Activated naive CD4-positive, alpha-beta T cell treated with anti-CD3 and anti-CD28 coated beads for 36 hours (primary cell): ENCODE measurements at places on chromosomes 13 and 19. TPM values are rescaled to one million over a fixed set of nuclear protein-coding genes. Genes with fewer than 3 reads are reported as not detected.

DNA sequence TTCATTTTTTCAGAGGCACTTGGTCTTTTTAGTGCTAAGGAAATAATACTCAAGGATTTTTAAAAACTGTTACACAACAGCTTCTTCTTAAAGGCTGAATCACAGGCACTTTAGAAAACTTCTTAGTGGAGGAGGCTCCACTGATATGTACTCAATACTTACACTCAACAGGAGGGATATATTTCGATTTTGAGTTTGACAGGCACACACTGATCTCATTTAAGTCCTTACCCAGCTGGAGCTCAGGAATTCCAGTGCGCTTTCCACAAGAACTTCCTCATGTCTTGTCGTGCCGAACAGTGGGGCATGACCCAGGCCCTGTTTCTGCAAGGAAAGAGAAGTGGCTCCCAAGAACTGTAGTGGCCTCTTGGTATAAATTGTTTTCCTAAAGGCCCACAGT is 103.8 kb downstream of the RGCC start:
- DNase-seq, result no peak

ATP12A gene
- not detected for total RNA-seq

- peak; percentile 59 for DNase-seq
These were observed 28.7 kb upstream of the KCTD15 start for GRCh38 chr19:33767898-33768413.

DNA sequence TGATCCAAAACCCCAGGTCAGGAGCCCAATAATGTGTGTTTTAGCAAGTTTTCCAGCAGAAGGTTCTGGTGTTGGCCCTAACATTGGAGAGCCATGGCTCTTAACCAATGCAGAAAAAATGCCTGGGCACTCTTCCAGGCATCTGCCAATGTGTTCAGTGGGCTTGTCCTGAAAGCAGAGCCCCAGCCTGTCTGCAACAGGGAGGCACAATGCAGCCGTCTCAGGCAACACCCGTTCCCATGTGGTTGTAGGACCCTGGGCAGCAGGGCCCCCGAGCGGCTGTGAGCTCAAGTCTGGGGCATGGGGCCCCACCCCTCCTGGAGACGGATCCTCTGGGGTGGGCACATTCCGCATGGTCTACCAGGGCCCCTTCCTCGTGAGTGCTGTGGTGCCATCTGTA is 58.1 kb upstream of the SIAH3 start:
- DNase-seq, result no peak

RCBTB1 gene
- 17.8 TPM for total RNA-seq

NFILZ gene
- total RNA-seq, result not detected

DNA sequence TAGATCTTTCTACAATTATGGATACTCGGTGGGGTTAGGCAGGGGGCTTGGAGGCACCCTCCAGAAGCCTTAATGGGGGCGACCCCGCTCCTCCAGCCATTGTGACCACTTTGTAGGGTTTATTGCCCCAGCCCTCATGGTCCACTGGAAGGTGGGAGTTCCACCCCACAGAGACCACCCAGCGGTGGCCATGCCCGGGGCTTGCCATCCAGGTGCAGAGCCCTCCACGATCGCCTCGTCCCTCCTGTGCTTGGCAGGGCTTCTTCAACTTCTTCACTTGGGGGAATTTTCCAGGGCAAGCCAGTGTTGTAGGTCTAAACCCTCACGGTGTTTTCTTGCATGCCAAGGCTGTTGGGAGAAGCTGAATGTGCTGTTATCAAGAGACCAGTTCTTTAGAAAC is 16.1 kb downstream of the ZNF536 start:
- DNase-seq, result no peak

ZNF729 gene
- total RNA-seq, result not detected

- no peak for DNase-seq
These were observed 835.6 kb downstream of the PCDH17 start for GRCh38 chr13:58467176-58467575.

DNA sequence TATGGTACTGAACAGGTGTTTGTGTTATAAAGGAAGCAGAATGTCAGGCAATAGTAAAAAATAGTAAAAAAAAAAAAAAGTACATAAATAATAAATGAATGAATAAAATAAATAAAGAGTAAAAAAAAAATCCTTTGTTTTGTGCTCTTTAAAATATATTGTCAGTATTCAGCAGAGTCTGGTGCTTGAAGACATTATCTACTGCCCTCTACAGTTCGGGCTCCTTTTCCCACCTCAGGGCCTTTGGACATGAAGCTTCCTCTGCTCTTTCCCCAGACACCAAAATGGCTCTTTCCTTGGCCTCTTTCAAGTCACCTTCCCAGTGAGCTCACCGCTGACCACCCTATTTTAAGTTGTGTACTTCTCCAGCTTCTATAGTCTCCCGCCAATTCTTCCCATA is 137.5 kb downstream of the TNFRSF19 start:
- DNase-seq, result peak; percentile 26

DNA sequence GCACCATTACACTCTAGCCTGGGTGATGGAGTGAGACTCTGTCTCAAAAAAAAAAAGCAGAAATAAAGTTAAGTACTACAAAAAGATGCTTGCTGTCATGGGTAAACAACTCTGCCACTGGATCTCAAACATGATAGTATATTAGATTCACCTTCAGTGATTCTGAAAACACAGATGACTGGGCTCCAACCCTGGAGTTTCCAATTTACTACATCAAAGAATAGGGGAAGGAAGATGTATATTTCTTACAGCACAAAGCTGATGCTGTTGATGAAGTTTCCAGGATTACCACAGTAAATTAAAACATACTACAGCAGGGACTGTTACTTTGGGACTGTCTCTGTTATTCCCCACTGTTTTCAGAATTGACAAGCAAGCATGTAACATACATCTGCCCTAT is 5.2 kb downstream of the ZNF561 start:
- DNase-seq, result peak; percentile 26

SIGLEC10 gene
- not detected for total RNA-seq

DNA sequence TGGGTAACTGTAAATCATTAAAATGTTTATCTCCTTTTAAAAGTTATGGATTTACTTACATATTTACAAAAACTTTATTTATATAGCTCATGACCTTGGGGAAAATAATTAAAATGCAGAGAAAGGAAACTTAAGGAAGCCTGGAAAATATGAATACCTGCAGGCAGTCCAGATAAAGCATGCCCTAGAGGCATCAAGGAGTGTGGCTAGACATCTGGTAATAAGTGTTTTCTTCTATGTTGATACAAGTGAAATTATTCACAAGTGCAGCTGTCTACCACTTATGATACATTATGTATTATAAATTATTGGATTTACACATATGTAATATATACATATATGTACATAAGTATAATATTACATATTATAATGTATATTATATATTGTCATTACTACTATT is 207.9 kb downstream of the LMO7 start:
- no peak for DNase-seq

DNA sequence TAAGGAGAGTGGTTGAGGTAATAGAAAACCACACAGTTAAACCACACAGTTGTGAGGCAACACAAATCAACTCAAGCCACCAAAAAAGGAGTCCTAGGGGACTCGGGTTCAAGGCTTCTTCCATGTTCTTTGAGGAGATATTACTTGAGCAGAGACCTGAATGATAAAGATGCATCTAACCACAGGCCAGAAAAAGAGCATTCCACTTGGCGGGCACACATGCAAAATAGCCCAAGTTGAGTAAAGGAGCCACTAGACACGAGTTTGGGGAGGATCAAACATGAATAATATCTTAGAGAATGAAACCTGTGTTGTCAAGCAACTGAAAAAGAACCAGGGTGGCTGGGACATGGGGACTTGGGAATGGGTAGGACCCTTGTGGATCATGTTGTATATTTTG is 30.2 kb downstream of the NLRP4 start:
- DNase-seq, result no peak

DNA sequence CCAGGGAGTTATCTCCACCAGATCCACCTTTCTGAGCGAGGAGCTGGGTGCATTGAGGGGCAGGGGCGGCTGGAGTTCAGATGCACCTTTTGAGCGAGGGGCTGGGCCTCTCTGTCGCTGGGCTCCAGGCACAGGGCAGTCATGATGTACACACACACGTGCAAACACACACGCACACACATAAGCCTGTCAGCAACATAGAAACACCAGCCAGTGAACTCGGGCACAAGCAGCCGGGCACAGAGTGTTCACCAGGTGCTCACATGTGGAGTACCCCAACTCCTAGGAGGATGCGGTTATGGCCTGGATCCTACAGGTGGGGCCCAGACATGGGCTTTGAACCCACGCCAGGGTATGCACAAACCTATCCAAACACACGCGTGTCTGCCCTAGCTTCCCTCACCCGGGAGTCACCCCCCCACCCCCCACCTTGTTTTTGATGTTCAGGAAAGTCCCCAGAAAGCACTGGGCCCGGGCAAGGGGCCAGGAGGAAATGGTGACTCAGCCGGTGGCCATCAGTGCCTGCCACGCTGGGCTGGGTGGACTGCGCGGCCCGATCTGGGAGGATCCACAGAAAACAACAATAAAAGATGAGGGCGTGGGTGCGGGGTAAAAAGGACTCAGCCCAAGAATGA is 13.3 kb downstream of the ARRDC2 start:
- DNase-seq, result peak; percentile 80

DNA sequence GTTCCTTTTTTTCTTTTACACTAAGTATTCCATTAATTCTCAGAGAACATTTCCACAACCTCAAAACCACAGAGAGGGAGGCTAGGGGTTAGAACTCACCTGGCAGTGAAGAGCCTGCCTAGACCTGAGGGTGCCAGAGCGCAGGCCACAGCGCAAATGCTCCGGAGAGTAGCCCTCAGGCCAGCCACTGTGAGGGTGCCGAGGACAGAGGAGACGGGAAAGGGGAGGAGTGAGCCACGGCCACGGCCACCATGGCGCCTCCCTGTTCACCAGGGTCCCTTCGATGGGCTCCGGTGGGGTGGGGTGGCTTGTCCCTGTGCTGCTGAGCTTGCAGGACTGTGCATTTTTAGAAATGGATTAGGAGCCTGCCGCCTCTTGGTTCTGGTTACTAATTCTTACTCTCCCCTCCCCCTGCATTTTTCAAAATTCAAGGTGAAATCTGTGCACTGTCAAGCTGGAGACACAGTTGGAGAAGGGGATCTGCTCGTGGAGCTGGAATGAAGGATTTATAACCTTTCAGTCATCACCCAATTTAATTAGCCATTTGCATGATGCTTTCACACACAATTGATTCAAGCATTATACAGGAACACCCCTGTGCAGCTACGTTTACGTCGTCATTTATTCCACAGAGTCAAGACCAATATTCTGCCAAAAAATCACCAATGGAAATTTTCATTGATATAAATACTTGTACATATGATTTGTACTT is 58.8 kb downstream of the GGACT start:
- DNase-seq, result no peak

- DNase-seq, result no peak
These were observed 359.4 kb downstream of the MZT1 start for GRCh38 chr13:72368031-72368430.

GRCh38 chr13:95301968-95302393 is 730 bp upstream of the ABCC4 start:
- DNase-seq, result no peak

SLC46A3 gene
- 3.2 TPM for total RNA-seq

- no peak for DNase-seq
These were observed 38.9 kb downstream of the DZIP1 start for GRCh38 chr13:95605448-95606125.

- DNase-seq, result no peak
These were observed 4.7 kb downstream of the AKAP8 start for GRCh38 chr19:15374796-15375440.

DNA sequence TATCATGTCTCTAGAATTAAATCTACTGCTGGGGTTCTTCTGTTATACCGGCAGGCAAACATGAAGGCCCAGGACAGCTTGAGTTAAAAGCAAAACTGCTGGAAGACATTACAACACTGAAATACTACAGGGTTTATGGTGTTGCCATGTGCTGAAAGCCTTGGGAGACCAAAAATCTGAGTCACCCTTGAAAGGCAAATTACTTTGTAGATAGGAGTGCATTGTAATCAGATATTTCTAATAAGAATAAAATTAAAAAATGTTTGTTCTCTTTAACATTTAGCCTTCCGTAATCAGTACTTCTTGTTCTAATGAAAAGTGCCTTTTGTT is 181.3 kb downstream of the PCDH9 start:
- no peak for DNase-seq

GRCh38 chr13:55613429-55614187 is 1527.1 kb upstream of the PRR20A start:
- DNase-seq, result no peak

ZNF681 gene
- total RNA-seq, result 5.1 TPM

NLRP9 gene
- not detected for total RNA-seq

GRCh38 chr19:1752009-1752756 is 1.1 kb upstream of the ONECUT3 start:
- no peak for DNase-seq

DNA sequence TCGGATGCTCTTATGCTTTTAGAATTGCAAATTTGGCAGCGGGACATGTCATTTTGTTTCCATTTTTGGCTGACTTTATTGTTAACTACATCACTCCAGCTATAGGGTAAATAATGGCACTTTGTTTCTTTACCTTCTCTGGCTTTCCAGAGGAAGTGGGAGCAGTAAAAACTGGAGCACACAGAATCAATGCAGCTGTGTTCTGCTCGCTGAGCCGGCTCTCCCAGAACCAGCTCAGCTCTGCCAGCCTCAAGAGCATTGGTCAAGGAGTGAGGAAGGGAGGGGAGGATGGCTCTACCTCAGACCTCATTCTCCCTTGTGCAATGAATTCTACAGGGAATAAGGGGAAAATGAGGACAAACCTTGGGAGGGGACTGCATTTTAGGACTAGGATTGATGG is 50.5 kb upstream of the SPATA13 start:
- no peak for DNase-seq

AP3D1 gene
- total RNA-seq, result 60.5 TPM

- DNase-seq, result no peak
These were observed 116.6 kb upstream of the MCF2L start for GRCh38 chr13:112852392-112852791.

DNA sequence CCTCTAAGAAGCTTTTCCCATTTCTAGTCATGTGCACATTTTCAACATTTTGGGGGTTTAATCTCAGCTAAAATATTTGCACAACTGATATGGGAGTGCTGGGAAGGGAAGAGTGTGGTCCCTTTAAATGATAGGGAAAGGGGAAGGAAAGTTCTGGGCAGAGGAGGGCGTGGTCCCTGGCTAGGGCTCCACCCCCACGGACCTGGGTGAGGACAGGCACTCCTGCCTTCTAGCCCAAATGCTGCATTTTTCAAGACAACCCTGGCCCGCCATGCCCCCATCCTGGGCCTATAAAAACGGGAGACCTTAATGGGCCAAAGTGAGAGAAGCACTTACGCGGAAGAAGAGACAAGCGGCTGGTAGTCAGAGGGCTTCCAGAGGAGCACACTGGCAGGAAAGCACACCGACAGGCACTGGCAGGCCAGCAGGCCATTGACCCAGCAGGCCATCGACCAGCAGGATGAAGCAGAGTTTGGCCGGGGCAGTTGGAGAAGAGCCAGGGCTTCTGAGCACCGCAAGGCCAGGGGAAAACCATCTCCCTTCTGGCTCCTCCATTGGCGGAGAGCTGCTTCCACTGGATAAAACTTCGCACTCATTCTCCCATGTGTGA is 266.7 kb downstream of the SPRY2 start:
- no peak for DNase-seq

RASIP1 gene
- total RNA-seq, result 0.17 TPM
